CD4-positive, alpha-beta T cell treated with Interleukin-6 at 100 ng/mL for 8 hours (primary cell): ENCODE measurements at places on chromosomes 12 and 14.

DNA sequence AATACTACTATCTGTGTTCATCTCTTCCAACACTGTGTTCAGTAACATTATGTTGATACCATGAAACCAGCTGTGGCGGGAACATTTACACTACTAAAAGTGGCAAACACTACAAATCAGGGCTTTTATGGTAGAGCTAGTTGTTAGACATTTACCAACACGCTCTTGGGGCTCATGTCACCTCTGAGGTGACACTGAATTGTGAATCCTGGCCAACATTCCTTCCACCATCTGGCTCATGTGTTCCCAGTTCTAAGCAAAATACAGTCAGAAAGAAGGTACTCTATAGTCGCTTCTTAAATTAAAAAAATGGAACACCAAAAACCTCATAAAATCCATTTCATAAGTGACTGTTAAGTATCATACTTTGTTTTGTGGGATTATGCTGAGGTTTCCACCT is 436.6 kb downstream of the FUT8 start:
- no peak for DNase-seq

GRCh38 chr14:102508410-102508773 is 1.2 kb downstream of the ANKRD9 start:
- no peak for DNase-seq

DNA sequence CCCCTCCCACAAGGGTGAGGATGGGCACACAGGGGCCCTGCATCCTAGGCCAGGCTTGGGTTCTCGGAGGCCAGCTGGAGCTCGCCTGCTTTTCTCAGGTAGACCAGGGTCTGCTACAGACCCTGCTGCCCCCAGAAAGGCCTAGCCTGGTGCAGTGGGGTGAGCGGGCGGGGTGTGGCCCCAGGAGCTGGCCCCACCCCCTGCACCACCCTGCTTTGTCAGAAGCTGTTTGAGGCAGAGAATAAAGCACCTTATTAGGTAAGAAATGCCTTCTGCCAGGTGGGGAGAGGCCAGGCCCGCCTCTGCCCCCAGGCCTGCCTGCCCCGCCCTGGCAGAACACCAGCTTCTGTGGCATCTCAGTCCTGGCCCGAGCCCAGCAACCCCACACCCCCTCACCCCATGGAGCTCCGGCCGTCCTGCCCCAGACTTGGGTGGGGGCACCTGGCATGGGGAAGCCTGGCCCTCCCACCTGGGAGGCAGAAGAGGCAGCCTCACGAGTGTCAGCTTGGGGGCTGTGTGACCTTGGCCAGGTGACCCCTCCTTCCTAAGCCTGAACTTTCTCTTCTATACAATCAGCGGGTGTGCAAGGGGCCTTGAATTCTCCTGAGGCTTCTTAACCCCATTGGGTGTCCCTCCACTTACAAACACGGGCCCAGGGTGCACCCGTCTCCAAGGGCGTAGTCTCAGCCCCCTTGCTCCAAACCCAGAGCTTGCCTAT is 43.2 kb downstream of the KRT80 start:
- no peak for DNase-seq

DNA sequence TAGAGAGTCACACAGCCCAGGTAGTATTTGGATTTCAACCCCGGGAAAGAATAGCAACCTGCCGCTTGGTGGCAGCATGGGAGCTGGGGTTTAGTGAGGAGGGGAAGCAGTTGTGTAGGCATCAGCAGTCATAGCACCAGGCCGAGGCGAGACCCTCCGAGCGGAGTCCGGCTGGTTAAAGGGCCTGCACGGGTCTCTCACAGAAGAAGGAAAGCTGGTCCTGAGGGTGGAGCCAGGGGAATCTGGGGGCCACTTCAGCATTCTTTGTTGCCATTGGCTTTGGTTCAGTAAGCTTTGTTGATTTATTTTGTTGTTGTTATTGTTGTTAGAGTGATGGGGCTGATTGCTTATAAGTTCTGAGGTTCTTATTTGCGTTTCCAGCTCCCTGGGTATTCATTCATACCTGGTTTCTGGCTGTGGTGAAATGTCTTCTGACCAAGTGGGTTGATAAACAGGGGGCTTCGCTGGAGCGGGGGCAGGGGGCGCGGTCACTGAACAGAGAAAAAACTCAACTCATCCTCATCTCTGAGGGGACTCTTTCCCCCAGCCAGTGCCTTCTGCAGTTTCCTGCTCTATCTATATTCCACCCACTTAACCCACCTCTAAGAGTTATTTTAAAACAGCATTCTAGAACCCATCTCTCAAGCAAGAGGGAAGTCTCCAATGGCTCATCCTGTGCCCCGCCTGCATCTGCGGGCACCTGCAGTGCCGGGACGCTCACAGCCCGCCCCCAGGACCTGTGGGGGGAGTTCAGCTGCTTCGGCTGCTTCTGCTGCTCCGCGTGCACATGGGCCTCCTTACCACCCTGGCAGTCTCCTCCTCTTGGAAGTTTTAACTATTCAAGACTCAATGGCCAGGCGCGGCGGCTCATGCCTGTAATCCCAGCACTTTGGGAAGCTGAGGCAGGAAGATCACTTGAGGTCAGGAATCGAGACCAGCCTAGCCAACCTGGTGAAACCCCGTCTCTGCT is 11.6 kb downstream of the CKB start:
- DNase-seq = no peak

- DNase-seq = no peak
Observed at GRCh38 chr12:113226696-113227568, 5.7 kb downstream of the TPCN1 start.

- DNase-seq = no peak
Observed at GRCh38 chr12:28234444-28234843, 44.2 kb downstream of the CCDC91 start.

DNA sequence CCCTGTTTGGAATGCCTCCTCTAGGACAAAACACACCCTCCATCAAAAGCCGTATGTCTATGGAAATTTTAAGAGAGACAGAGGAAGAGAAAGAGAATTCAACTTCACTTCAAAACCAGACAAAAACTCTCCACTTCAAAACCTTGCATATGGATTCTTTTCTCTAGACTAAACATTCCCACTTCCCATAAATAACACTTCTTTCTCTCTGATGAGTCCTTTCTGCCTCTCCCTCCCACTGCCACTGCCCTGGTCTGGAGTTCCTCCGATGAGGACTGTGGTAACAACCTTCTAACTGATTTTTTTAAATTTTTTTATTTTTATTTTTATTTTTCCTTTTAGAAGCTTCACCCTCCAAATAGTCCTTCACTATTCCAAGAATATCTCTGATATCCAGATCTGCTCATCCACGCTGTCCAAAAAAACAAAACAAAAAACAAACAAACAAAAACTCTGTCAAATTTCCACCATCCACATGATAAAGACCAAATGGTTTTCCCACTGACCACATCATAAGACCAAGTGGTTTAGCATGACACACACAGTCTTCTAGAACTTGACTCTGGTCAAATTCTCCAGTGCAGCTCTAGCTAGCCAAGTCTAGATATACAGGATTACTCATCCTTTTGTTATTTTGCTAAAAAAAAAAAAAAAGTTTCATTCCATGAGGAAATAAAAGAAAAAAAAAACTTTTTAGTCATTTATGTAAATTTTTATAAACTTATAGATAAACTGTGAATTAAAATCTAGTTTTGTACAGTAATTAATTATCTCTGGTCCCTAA is 256.0 kb downstream of the PPFIA2 start:
- no peak for DNase-seq

DNA sequence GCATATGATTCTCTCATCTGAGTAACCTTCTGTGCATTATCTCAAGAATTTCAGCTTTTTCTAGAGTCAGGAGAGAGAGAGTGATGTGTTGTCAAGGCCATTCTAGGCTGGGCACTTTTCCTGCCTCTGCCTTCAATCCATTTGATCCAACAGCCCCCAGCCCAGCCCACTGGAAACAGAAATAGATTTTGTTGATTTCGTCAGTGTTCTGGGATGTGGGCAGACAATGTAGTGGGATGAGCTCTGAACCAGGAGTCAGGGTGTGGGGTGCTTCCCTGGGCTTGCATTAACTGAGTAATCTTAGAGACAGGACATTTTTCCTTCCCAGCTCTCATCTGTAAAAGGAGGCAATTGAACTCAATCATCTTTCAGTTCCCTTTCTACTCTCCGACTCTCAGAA is 42.5 kb upstream of the RPH3A start:
- no peak for DNase-seq
